Activated CD8-positive, alpha-beta memory T cell treated with anti-CD3 and anti-CD28 coated beads for 48 hours (primary cell): ENCODE measurements at places on chromosomes 6 and 20.

DNA sequence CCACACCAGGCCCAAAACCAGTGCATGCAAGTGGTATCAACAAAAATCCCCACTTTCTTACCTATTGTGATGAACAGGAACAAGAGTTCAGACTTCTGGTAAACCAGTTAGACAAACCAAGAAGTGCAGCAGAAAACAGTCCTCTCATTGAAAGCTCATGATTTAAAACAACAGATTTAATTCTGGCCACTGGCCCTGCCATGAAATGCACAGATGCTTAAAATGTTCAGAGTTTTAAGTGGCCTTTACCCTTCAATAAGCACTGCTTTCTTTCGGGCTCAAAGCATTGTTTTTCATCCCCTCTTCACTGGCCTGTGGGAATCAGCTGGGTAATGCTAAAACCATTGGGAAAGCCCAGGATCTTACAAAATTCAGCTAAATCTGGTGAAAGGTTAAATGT, 102.4 kb upstream of the ISM1 start:
- DNase-seq = no peak

GRCh38 chr6:46420921-46421638, 70.2 kb downstream of the RCAN2 start:
- DNase-seq = no peak

- DNase-seq = no peak
Observed at GRCh38 chr6:149385998-149386646, 13.9 kb upstream of the SUMO4 start.

GRCh38 chr6:92139601-92140000, 1279.8 kb downstream of the EPHA7 start:
- no peak for DNase-seq

DNA sequence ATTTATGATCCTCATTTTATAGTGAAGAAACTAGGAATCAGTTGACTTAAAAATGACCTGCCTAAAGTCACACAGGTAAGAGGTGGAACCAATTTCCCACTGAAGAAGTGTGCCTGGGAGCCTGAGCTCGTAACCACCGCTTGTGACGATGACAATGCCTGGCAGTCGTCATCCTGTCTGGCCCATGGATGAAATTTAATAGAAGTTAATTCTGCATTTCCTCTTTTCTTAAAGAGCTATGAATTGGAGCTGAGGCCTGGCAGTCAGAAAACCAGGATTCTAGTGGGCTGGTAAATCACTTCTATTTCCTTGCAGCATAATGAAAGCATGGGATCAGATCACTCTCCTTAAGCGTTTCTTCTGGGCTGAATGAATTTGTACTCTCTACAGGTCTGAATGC, 200.0 kb upstream of the SGK1 start:
- no peak for DNase-seq

GRCh38 chr6:106253172-106253571, 72.4 kb downstream of the ATG5 start:
- DNase-seq = no peak

GRCh38 chr6:27889275-27889627, 22.9 kb downstream of the OR2B2 start:
- no peak for DNase-seq

DNA sequence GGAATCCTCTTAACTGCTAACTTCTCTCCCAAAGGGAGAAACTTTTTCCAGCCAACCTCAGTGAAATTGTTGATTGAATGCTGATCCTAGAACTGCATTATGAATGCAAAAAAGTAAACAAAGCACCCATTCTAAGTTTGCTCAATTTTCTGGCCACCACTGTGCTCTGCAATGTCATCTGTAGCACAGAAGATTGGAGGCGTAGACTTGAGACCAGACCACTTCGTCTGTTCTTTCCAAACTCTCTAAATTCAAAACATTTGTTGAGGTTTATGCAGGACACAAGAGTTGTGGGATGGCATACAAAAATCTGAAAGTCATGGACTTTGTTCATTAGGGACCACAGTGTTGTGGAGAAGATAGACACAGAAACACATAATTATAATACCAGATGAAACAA, 11.1 kb upstream of the TSPYL1 start:
- DNase-seq = no peak

DNA sequence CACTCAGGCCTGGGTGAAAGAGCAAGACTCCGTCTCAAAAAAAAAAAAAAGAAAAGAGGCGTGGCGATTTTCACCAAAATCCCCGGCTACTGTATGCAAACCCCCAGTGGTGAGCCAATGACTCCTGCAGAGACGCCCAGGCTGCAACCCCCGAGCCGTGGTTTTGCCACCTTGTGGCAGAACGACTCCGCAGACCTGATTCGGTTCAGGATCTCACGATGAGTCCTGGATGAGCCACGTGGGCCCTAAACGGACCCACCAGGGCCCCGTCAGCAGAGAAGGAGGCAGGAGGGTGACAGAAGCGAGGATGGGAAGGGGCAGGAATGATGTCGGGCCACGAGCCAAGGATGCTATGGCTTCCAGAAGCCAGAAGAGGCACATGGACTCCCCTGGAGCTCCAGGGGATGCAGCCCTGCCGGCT, 42.5 kb downstream of the SLC2A4RG start:
- no peak for DNase-seq

DNA sequence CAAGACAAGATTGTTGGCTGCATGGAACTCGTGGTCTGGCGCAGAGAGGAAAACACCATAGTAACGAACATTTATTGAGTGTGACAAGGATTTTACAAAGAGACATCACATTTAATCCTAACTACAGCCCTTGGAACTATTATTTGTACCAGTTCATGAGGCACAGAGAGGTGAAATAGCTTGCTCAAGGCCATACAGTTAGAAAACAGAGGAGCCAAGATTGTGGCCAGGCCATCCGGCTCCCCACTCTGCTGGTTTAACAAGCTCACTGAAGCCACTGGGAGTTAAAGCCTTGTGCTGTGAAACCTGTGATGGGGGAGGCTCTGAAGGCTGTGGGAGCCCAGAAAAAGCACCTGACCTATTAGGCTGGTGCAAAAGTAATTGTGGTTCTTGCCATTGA, 74.9 kb upstream of the ZNFX1 start:
- DNase-seq = no peak
